ENCODE measurements at places on chromosomes 3 and 15. TPM values are rescaled to one million over a fixed set of nuclear protein-coding genes. Genes with fewer than 3 reads are reported as not detected.

FGF12 gene
- 2.8 TPM for total RNA-seq

- no peak for DNase-seq
Measured at GRCh38 chr3:139117136-139117675, 72.5 kb upstream of the PRR23C start.

GRCh38 chr15:99104788-99105513 is at the start of gene SYNM:
TSS of gene SYNM (plus strand) at chr15:99105080. CDS start at chr15:99105200, 120 bp downstream.
- DNase-seq = no peak

- DNase-seq = no peak
Measured at GRCh38 chr15:100043068-100043641, 298.6 kb downstream of the ADAMTS17 start.

DNA sequence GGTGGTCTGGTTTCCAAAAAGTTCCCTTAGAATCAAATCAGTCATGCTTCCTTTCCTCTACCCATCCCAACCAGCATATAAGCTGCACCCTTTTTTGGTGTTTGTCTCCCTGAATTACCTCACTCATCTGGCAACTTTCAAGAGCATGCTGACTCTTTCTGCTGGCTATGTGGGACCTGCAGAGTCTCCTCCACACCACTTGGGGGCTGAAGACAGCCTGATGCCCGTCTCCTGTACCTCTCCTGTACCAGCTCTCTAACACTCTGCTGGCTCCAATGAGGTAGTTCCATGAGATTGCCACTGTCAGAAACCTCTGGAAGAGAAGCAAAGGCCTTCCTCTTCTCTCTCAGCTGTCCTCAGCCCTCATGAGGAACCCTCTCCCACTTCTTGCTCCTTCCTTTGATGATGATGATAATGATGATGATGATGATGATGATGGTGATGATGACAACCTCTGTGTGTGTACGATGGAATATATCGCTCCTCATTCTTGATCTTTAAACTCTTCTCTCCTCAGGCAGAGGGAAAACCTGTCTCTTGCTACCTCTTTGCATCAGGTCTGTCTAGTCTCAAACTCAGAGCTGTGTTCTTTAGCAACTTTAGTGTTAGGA is 257.5 kb downstream of the ZNF621 start:
- no peak for DNase-seq

- DNase-seq = no peak
Measured at GRCh38 chr3:65080432-65080831, 392.6 kb upstream of the ADAMTS9 start.

- no peak for DNase-seq
Measured at GRCh38 chr15:25724899-25725298, 138.2 kb downstream of the ATP10A start.

DNA sequence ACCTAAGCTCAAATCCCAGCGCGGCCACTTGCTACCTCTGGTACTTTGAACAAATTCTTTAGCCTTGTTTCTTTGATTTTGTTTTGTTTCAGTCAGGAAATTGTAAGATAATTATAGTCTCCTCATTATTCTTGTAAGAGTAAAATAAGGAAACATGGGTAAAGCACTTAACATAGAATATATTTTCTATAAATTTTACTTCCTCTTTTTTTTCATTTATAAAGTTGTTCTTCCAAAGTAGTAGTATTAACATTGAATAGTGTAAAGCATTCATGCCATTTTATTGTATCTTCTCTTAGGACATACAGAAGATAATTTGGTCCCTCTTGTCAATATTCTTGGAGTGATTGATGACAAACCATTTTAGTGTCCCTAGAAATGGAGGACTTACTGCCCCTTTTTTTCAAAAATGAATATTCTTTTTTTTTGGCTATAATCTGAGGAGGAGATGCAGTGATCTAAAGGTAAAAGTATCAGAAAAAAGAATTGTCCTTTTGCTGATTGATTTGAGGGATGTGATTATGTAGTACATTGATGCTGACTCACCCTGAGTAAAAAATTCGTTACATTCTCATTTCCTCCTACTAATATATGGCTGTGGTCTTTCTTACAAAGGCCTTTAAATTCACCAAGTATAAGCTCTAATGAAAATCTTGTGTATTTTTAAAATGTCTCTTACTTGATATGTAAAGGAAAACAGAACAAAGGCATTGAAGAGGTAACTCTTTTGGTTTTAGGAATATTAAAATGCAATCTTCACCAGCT is 51.0 kb downstream of the ALCAM start:
- DNase-seq = no peak
